ENCODE measurements at places on chromosomes 16 and 17.

GRCh38 chr17:82734987-82735866 is at the start of gene FN3K:
Gene FN3K (plus strand): TSS chr17:82735615. CDS start chr17:82735637, 22 bp downstream.
- DNase-seq: peak; percentile 57

DNA sequence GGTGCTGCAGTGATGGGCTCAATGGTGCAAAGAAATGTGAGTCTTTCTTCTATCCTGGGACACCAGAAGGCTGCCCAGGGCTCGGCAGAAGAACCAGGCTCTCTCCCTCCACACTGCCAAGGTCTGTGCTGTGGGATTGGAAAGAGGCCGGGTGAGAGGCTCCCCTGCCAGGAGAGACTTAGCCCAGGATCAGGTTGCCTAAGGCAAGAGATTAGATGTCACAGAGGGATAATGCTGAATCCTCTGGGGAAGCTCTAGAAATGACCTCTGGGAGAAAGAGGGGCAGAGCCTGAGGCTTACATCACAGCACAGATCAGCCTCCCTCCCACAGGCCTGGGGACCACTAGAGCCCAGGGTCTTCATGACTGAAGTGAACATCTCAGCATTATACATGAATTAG is 5.7 kb upstream of the DOC2B start:
- no peak for DNase-seq

DNA sequence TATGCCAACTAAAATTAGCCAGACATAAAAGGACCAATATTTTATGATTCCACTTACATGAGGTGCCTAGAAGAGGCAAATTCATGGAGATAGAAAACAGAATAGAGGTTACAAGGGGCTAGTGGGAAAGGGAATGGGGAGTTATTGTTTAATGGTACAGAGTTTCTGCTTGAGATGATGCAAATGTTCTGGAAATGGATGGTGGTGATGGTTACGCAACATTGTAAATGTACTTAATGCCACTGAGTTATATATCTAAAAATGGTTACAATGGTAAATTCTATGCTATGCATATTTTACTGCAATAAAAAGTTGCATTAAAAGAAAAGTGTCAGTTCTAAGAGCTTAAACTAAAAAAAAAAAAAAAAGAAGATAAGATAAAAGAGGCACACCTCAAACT is 17.9 kb downstream of the MT1X start:
- DNase-seq: no peak

DNA sequence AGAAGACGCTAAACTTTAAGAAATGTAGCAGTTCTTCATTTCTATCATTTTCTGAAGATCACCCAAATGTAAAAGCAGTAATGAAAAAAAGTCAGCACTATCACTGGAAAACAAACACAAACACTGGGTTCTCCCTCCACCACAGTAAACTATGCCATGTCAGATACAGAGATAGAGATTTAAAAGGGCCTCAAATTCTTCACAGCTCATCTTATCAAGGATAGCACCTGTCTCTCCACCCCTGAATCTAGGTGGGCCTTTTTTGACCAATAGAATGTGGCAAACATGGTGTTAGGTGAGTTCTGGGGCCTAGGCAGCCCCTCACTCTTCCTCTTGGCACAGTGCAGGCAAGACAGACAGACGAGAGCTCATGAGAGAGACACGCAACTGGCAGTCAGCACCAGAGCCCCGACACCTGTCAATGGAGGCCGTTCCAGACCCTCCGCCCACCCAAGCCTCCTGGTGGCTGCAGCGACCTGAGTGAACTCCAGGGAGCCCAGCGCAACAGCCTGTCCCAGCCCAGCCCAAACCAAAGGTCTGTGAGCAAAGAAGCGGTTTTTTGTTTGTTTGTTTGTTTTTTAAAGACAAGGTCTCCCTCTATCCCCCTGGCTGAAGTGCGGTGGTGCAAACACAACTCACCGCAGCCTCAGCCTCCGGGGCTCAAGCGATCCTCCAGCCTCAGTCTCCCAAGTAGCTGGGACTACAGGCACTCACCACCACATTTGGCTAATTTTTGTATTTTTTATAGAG is 79.8 kb downstream of the TBC1D16 start:
- no peak for DNase-seq

GRCh38 chr17:1522626-1523025 is 6.2 kb upstream of the INPP5K start:
- DNase-seq: no peak

GRCh38 chr16:4795181-4795827 is at the start of gene SMIM22:
Gene SMIM22 (plus strand): TSS chr16:4795369. CDS start chr16:4795735, 366 bp downstream.
- DNase-seq: no peak

DNA sequence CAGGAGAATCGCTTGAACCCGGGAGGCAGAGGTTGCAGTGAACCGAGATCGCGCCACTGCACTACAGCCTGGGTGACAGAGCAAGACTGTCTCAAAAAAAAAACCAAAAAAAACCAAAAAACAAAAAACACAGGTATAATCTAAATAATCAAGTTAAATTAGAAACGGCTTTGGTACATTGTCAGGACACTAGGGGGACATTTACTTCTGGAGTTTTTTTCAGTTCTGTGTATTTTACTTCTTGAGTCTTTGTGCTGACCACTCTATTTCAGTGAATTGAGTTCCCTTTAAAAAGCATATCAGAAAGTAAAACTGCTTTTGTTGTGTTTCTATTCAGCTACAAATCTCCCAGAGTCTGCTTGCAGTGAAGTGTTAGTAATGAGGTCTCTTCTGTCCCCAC is 36.3 kb downstream of the DHRS7B start:
- DNase-seq: no peak

GRCh38 chr17:3972931-3973330 is 8.7 kb upstream of the ATP2A3 start:
- no peak for DNase-seq
